Neural crest cell (in vitro differentiated cells): ENCODE measurements at places on chromosomes 1 and 21. TPM values are rescaled to one million over a fixed set of nuclear protein-coding genes. Genes with fewer than 3 reads are reported as not detected.

PGM1 gene
- 35.3 and 37.1 TPM in 2 replicates for total RNA-seq

P3H1 gene
- 77.2 and 88.6 TPM in 2 replicates for total RNA-seq

GRCh38 chr1:180515857-180516388 lies 13.5 kb upstream of the ACBD6 start:
- peaks cover 3% of the 10 kb centered on the region for H3K36me3 ChIP-seq
- H3K27ac ChIP-seq = no peak overlapping the region
- H3K4me3 ChIP-seq = no peak overlapping the region
- peak; percentile 68 for DNase-seq

NBPF6 gene
- not detected in 2 replicates for total RNA-seq
